ENCODE measurements at places on chromosomes 2 and 18.

- DNase-seq = no peak
- H3K4me3 ChIP-seq = no peak overlapping the region
- H3K27ac ChIP-seq = no peak overlapping the region
- no peaks in the 10 kb centered on the region for H3K4me1 ChIP-seq
Measured at GRCh38 chr2:5851410-5851809, 159.2 kb downstream of the SOX11 start.

- DNase-seq = no peak
- H3K4me3 ChIP-seq = no peak overlapping the region
- peaks cover 50% of the 10 kb centered on the region for H3K27me3 ChIP-seq
- H3K4me1 ChIP-seq = peaks cover 7% of the 10 kb centered on the region
- no peak overlapping the region for H3K27ac ChIP-seq
Measured at GRCh38 chr2:5697562-5697961, 5.4 kb downstream of the SOX11 start.

DNA sequence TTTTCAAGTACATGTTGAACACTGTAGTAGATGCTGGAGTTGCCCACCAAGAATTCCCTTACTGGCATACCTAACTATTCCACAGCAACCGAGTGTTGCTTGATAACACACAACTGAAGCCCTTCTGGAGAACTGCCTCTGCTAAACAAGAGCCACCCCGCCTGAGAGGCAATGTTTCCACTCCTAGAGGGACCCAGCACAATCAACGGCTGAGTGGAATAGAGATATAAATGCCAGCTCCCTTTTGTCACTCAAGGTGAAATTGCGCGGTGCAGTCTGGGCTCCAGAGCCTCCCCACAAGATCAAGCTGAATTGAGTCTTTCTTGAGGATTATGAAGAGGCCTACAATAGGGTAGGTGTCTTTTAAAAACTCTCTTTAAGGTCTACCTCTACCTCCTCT, 49.1 kb upstream of the SCN9A start:
- DNase-seq = no peak
- no peaks in the 10 kb centered on the region for H3K4me1 ChIP-seq
- no peaks in the 10 kb centered on the region for H3K36me3 ChIP-seq
- no peaks in the 10 kb centered on the region for H3K27me3 ChIP-seq

DNA sequence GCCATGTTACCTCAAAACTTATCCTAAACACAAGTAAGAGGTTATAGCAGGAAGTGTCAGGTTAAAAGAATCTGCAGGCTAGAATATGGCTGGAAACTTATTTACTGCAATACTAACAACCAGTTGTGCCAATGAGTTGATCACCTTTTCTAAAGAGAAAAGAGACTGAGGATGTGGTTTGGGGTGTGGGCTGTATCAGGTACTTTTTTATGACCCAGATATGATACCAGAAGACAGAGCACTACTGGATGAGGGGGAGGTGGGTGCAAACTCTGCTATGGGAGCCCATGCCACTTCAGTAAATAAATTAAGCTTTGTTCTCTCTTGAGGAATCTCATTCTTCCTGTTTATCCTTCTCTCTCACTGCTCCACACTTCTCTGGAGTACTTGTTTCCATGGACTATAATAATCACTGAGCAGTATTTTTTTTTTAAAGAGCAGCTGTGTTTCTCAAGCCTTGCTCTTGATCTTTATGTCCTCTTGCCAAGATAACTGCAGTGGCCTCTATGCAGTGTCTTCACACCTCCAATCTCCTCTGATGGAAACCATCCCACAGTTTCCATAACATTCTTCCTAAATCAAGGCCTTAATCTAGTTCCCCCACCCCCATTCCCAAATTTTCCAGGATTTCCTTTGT, 51.2 kb upstream of the NOSTRIN start:
- DNase-seq = peak; percentile 42
- peaks cover 13% of the 10 kb centered on the region for H3K4me1 ChIP-seq
- H3K4me3 ChIP-seq = no peak overlapping the region
- H3K27ac ChIP-seq = no peak overlapping the region
- no peaks in the 10 kb centered on the region for H3K36me3 ChIP-seq

DNA sequence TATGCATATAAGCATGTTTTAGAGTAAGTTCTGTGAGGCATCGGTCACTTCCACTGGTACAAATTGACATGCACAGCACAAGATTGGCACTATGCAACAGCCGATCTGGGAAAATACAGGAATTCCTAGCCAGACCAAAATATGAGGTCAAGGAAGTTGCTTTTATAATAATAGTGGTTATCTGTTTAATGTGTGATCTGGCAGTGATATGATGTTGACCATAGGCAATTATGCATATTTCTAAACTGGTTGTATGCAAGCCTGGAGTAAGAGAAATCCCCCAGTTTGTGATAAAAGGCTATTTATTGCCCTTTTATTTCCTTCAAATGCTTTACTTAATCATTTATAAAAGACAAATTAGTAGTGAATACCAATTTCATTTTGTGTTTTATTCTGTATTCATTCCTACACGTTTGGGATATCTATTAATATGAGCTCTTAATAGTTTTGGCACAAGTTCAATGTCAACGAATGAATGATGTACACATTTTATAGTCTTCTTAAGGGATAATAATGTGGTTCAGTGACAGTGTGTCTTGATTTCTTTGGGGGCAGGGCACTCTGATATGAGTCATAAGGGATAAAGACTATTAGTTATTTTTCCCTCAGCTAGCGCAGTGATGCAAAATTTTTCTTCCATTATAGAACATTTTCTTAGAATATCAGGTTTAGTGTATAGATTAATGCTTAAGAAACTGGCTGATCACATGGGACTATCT, 34.7 kb upstream of the ZEB2 start:
- H3K4me3 ChIP-seq = no peak overlapping the region
- H3K36me3 ChIP-seq = no peaks in the 10 kb centered on the region

- H3K36me3 ChIP-seq = peaks cover 13% of the 10 kb centered on the region
- DNase-seq = no peak
- no peak overlapping the region for H3K4me3 ChIP-seq
- no peak overlapping the region for H3K27ac ChIP-seq
Measured at GRCh38 chr2:10161206-10161931, 38.8 kb downstream of the RRM2 start.

GRCh38 chr2:236781933-236782816, 212.6 kb downstream of the ACKR3 start:
- H3K4me1 ChIP-seq = no peaks in the 10 kb centered on the region
- H3K36me3 ChIP-seq = no peaks in the 10 kb centered on the region
- H3K27ac ChIP-seq = no peak overlapping the region
- peaks cover 6% of the 10 kb centered on the region for H3K27me3 ChIP-seq
- no peak for DNase-seq
- no peak overlapping the region for H3K4me3 ChIP-seq

GRCh38 chr2:48346124-48346536, 183.8 kb upstream of the STON1 start:
- H3K27ac ChIP-seq = no peak overlapping the region
- H3K4me3 ChIP-seq = no peak overlapping the region
- peaks cover 32% of the 10 kb centered on the region for H3K4me1 ChIP-seq
- no peaks in the 10 kb centered on the region for H3K27me3 ChIP-seq

DNA sequence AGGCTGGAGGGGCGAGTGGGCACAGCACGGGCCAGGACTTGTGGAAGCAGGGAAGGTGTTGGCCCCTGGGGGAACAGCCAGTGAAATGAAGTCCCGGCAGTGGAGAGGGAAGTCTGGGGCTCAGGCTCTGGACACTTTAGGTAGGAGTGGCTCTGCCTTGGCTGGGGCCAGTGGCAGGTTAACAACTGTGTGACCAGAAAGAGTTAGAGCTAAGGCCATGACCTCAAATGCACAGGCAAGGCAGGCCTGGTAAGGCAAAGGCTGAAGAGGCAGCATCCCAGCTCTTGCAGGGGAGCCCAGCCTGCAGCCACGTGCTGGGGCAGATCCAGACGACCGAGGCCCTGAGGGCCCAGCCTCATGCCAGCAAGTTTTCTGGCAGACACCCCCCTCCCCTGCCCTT, 21.5 kb downstream of the PCARE start:
- DNase-seq = no peak
- no peaks in the 10 kb centered on the region for H3K4me1 ChIP-seq
- no peaks in the 10 kb centered on the region for H3K27me3 ChIP-seq
- H3K36me3 ChIP-seq = peaks cover 5% of the 10 kb centered on the region

GRCh38 chr2:51844596-51844995, 812.7 kb upstream of the NRXN1 start:
- no peak overlapping the region for H3K4me3 ChIP-seq

DNA sequence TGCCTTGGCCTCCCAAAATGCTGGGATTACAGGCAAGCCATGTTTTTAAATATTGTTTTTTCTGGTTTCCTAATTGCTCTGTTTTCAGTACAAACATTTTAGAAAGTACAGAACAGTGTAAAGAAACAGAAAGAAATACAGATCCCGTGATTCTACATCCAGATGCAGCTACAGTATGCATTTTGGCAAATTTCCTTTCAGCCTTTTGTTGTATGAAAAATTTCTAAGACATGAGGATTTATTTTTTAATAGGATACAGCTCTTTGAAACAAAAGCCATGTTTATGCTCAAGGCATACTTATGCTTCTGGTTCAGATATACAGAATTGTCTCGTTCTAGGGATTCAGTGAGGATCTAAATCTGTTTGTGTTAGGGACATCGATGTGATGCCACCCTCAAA, 109.5 kb downstream of the MAP2 start:
- no peak overlapping the region for H3K27ac ChIP-seq
- H3K36me3 ChIP-seq = no peaks in the 10 kb centered on the region
- no peak overlapping the region for H3K4me3 ChIP-seq
- H3K27me3 ChIP-seq = no peaks in the 10 kb centered on the region

GRCh38 chr2:147888680-147889079, 43.9 kb downstream of the ACVR2A start:
- no peak for DNase-seq
- H3K36me3 ChIP-seq = no peaks in the 10 kb centered on the region
- H3K4me3 ChIP-seq = no peak overlapping the region
- peaks cover 4% of the 10 kb centered on the region for H3K4me1 ChIP-seq

- peaks cover 16% of the 10 kb centered on the region for H3K36me3 ChIP-seq
- DNase-seq = no peak
- no peaks in the 10 kb centered on the region for H3K27me3 ChIP-seq
- no peak overlapping the region for H3K4me3 ChIP-seq
- no peak overlapping the region for H3K27ac ChIP-seq
Measured at GRCh38 chr18:13584825-13585224, 141.5 kb downstream of the FAM210A start.

DNA sequence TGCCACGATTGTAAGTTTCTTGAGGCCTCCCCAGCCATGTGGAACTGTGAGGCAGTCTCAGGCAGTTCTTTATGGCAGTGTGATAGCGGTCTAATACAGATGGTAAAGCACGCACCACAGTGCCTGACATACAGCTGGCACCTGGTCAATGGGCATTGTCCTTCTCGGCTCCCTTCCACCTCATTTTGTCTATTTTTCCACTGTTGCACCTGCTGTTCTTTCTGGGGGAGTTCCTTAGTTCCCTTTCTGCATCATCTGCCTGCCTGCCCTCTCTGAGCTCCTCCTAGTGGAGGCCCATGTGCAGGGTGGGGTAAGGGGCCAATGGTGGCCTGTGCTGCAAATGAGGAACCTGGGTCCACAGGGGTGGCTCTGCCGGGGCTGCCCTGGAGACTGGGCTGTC, 157.6 kb downstream of the LPIN1 start:
- H3K27me3 ChIP-seq = no peaks in the 10 kb centered on the region
- no peaks in the 10 kb centered on the region for H3K36me3 ChIP-seq
- no peak overlapping the region for H3K4me3 ChIP-seq
- no peak for DNase-seq
- H3K27ac ChIP-seq = no peak overlapping the region

DNA sequence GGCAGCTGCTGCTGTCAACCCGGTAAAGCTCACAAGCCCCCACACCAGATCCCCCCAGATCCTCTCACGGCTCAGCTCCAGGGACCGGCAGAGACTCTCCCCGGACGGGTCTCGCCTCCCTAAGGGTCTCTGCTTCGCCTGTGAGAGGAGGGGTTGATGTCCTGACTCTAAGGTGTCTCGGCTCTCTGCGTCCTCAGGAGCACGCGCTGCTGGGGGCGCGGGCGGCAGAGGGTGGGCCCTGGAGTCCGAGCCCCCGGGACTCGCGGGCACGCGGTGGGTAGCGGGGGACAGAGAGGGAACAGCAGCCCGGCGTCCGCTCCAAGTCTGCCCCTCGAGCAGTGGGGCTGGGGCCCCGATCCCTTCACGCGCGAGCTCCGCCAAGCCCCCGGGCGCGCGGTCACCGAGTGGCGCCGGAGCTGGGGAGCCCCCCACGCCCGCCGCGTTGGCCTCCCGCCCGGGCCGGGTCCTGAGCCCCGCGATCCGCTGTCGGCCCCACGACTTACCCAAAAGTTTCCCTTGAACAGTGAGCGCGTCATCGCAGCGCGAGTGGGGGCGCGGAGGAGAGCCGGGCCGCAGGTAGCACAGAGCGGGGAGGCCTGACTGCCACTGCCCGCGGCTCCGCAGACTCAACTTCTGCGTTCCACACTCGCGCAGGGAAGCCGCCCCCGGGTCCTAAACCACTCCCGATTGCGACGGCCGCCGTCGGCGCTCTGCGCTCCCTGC, at the start of gene PSTPIP2:
Gene PSTPIP2, minus strand, starts transcription at position 608 of the 723 bp plus-strand sequence. Its CDS starts 72 bp downstream, at position 536.
- no peak within 1 kb of the TSS for H3K27ac ChIP-seq
- peaks cover 6% of the 10 kb centered on the region for H3K27me3 ChIP-seq
- DNase-seq = peak; percentile 74
- H3K36me3 ChIP-seq = peaks cover 3% of the 10 kb centered on the region
- peak within 1 kb of the TSS; percentile 72 for H3K4me3 ChIP-seq

- no peak overlapping the region for H3K4me3 ChIP-seq
- H3K36me3 ChIP-seq = peaks cover 6% of the 10 kb centered on the region
- no peak overlapping the region for H3K27ac ChIP-seq
- H3K4me1 ChIP-seq = peaks cover 15% of the 10 kb centered on the region
- DNase-seq = no peak
- peaks cover 25% of the 10 kb centered on the region for H3K27me3 ChIP-seq
Measured at GRCh38 chr2:134642938-134643337, 75.9 kb downstream of the TMEM163 start.

- H3K27ac ChIP-seq = no peak overlapping the region
- no peaks in the 10 kb centered on the region for H3K27me3 ChIP-seq
- H3K4me3 ChIP-seq = no peak overlapping the region
- no peak for DNase-seq
- peaks cover 22% of the 10 kb centered on the region for H3K36me3 ChIP-seq
Measured at GRCh38 chr2:3291113-3291512, 86.5 kb downstream of the EIPR1 start.

DNA sequence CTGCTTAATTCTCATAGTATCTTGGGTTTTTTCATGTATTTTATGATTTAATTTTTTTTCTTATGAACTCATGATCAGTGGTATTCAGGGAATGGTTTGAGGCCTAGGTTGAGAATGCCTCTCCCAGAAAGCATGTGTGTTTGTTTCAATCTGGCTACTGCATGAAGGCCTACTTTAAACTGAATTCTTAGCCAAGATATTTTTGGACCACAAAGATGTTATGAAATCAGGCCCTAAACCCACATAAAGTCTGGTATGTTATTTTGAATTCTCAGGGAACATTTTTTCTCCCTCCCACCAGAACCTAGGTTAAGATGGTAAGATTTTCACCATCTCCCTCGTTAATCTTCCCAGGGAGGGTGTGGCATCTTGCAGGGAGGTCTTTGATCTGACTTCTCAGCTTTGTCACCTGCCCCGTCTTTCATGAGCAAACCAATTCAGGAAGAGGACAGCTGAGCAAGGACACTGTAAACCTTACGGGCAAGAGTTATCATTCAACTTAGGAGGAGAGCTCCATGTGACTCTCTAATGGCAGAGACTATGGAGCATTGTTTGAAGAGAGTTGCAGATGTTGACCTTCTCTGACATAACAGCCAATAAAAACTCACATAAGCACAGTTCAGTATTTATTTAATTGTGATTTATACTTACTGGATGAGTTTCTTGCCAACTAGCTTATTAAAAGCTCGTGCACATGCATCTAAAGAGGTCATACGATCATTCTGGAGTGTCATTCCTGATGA, 21.3 kb upstream of the ACKR3 start:
- peaks cover 91% of the 10 kb centered on the region for H3K4me1 ChIP-seq
- peak overlapping the region; percentile 95 for H3K27ac ChIP-seq
- DNase-seq = no peak
- H3K36me3 ChIP-seq = peaks cover 36% of the 10 kb centered on the region
- no peak overlapping the region for H3K4me3 ChIP-seq

Measured in activated CD8-positive, alpha-beta memory T cell treated with anti-CD3 and anti-CD28 coated beads, Interleukin-2, amount 10 ng/mL, durations not matched to agents 7 days and 5 days (primary cell).